CD4-positive, alpha-beta T cell treated with Interferon alpha-2 for 1 hour (primary cell): ENCODE measurements at places on chromosomes 5 and 9.

GRCh38 chr9:131436376-131436775, 42.5 kb downstream of the PRRC2B start:
- no peak for DNase-seq

- no peak for DNase-seq
Observed at GRCh38 chr9:14372437-14373335, 58.7 kb upstream of the NFIB start.

GRCh38 chr5:44536650-44537260, 147.5 kb upstream of the FGF10 start:
- no peak for DNase-seq

DNA sequence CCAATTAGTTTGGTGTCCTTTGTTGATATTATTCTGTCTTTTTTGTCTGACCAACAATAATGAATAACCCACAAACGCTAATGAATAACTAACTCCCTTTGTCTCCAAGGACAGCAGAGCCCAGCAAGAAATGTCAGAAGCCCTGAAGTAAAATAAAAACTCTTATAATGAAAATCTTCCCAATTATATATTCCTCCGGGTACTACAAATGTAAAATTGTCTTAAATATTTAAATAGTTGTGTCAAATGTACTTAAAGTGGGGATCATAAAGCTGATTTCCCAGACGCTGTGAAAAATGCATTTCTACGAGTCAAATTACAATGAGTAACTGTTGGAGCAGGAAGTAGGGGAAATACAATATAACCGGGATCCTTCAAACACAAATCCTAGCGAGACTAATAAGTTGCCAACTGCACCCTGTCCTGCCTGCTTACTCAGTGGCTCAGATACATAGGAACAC, 22.3 kb downstream of the GLIS3 start:
- no peak for DNase-seq

DNA sequence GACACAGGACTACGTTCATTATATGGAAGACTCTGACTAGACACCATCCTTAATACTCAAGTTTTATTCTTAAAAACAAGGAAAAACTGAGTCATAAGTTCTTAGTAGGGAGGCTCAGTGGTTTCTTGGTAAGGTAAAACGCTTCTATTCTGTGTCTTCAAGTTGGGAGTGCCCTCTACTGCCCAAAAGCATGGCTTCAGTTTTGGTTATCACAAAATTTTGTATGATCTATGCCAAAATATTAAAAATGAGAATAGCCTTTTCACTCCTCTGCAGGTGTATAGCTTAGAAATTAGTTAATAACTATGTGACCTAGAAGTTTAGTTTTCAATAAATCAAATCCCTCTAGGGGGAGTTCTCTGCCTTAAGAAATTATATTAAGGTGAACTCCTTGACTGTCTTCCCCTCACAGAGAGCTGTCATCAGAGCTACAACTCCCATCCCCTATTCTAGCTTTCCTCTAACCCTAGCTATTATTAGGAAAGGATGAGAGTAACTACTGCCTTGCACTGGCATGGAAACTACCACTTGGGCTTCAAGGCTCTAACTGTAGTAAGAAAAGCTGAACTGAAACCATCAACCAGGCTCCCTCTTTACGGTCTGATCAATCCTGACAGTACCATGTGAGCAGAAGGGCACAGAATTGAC, 189.7 kb downstream of the GNAQ start:
- DNase-seq = no peak

DNA sequence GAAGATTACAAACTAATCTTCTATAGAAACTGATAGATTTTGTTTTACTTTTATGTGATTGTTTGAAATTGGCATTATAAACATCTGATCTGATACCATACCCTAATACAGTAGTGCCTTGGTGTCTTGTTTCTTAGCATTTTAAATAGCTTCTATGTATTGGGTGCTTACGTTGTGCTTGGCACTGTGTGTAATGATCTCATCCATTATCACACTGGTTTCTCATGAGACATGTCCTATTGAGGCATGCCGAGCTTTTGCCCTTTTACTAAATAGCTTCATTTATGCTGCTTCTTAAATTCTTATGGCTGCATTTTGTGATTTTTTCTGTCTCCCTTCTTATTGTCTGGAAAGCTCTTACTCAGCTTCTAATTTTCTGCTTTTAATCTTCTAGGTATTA, 48.2 kb upstream of the TLR4 start:
- no peak for DNase-seq
